ENCODE measurements at places on chromosomes 16 and 17. TPM values are rescaled to one million over a fixed set of nuclear protein-coding genes. Genes with fewer than 3 reads are reported as not detected.

GRCh38 chr17:30210901-30211300, 24.6 kb downstream of the SLC6A4 start:
- no peak overlapping the region for H3K4me3 ChIP-seq
- H3K27me3 ChIP-seq, result no peaks in the 10 kb centered on the region
- no peak overlapping the region for H3K27ac ChIP-seq
- H3K4me1 ChIP-seq, result no peaks in the 10 kb centered on the region
- DNase-seq, result peak; percentile 24
- H3K36me3 ChIP-seq, result no peaks in the 10 kb centered on the region

DNA sequence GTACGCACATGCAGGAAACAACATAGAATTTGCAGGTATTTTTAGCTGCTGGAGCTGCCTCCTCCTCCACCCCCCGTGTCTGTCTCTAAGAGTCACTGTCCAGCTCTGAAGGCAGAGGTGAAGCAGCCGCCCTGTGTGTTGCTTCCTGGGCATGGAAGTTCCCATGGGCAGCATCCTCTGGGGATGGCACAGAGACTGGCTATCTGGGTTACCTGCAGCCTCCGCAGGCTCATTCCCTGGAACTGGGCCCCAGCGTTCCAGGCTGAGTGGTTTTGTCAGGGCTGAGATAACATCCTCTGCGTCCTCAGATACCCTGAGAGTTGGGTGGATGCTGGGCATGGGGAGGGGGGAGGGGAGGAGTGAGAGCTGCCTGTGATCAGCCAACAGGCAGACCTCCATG, 41.5 kb upstream of the MRTFB start:
- H3K4me1 ChIP-seq, result no peaks in the 10 kb centered on the region
- H3K27me3 ChIP-seq, result no peaks in the 10 kb centered on the region
- no peak overlapping the region for H3K4me3 ChIP-seq
- no peak overlapping the region for H3K27ac ChIP-seq
- no peaks in the 10 kb centered on the region for H3K36me3 ChIP-seq
- DNase-seq, result no peak

DNA sequence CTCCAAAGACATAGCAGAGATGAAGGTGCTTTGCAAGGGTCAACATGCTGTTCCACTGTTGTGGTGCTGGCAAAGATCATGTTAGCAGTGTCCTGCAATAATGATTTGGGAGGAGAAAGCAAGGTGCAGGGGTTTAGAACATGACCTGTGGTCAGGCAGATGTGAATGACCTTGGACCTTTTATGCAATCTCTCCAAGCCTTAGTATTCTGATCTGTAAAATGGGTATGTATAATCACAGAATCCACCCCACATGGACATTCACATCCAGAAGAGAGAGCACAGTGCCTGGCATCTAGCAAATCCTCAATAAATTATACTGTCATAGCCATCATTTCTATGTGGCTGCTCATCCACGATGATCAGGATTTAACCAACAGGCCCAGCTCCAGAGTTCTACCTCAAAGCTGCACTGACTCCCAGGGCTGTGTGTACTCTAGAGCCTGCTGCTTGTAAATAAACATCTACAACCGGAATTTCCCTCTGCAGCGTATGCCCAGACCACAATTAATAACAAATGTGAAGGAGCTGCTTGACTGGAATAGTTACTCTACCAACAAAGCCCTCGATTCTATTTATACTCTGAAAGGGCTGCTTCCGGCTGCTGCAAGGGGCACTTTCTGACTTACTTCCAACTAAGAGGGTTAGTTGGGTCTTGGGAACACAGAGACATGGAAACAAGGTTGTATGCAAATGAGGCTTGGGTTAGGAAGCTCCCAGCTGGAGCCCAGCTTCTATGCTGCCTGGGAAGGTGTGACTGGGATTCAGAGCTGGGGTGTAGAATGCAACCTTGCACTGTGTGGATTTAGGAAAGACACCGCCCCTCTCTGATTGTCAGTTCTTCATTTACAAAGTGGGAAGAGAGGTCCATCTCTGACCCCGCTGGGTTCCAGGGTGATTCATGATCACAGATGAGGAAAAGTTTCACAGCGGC, 265.2 kb downstream of the XYLT1 start:
- no peak overlapping the region for H3K27ac ChIP-seq
- H3K27me3 ChIP-seq, result no peaks in the 10 kb centered on the region
- DNase-seq, result peak; percentile 48

DNA sequence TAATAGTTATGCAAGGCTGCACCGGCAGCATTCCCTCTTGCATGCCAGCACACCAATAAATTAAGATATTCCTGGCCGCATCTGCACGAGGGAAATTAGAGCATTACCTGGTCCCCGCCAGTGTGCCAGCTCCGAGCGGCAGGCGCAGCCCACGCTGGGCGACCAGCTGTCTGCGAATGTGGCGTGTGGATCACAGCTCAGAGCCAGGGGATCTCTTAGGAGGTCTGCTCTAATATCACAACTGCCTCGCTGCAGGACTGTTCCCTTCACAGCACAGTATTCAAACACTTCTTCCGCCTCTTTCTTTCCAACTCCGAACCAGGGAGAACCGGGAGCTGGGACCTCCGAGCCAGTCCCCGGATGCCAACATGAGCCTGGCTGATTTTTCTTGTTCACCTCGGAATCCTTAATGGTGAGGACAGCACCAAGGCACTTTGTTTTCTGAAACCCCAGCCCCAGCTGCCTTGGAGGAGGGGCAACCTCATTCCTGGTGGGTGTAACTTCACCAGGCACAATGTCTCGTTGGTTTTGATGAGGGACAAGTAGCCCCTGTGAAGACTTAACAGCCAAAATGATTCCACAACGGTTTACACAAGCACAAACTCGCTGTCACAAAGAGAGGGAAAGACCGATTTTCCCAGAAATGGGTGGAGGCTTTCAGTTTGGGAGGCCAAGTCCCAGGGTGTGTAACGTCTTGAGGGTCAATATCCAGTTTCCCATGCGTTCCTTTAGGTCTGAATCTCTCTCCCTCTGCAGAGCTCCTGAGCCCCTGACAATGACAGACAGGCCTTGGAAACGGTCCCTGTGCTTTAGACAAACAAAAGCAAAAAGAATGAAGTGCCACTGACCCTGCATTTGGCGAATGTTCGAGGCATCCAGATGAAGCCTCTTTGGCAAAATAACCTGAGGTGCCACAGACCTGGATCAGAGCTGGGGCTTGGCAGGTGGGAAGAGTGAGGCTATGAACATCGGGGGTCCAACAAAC, 213.2 kb downstream of the C16orf78 start:
- H3K4me1 ChIP-seq, result peaks cover 6% of the 10 kb centered on the region
- H3K27ac ChIP-seq, result no peak overlapping the region
- H3K27me3 ChIP-seq, result no peaks in the 10 kb centered on the region
- no peak for DNase-seq
- no peaks in the 10 kb centered on the region for H3K36me3 ChIP-seq

- H3K27ac ChIP-seq, result no peak overlapping the region
- H3K36me3 ChIP-seq, result peaks cover 20% of the 10 kb centered on the region
- H3K27me3 ChIP-seq, result no peaks in the 10 kb centered on the region
- no peak for DNase-seq
- no peaks in the 10 kb centered on the region for H3K4me1 ChIP-seq
Measured at GRCh38 chr16:88649195-88649923, 1.5 kb downstream of the CYBA start.

- peaks cover 2% of the 10 kb centered on the region for H3K4me1 ChIP-seq
- no peak overlapping the region for H3K4me3 ChIP-seq
- no peak overlapping the region for H3K27ac ChIP-seq
- no peaks in the 10 kb centered on the region for H3K36me3 ChIP-seq
- no peak for DNase-seq
Measured at GRCh38 chr17:43787728-43788127, 7.5 kb downstream of the CFAP97D1 start.

DNA sequence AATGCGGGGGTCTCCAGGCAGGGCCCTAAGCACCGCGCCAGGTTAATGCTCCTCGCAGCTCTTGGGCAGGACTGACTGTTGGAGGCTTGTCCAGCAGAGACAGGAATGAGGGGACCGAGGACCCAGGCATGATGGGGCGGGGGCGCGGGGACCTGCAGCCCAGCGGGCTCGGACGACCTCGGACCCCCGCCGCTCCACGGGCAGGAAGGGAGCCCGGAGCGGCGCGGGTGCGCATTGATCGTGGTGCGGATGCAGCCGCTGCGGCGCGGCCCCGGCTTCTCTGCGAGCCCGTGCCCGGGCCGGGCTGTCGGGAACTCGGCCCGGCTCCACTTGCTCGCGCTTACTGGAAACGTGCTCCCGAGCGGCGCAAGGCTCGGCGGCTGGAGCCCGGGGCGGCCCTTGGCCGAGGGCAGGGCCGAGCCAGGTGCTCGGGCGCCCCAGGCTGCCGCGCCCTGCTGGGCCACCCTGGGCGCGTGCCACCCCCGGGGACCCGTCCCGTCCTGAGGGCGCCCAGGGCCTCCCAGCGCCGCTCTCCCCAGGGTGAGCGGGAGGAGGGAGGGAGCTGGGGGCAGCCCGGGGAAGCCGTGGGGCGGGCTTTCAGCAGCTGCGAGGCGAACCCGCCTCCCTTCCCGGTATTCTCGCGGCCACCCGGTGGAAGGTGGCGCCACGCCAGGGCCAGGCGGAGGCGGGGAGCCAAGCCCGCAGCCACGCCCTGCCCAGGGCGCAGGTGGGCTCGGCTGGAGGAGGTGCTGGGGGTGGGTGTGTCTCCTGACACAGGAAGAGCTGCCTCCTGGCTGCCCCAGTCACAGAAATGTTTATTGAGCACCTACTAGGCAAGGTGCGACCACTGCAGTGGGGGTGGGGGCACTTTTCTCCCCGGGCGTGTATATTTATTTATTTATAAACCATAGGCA, 45.9 kb downstream of the SOCS3 start:
- peak; percentile 97 for DNase-seq
- no peaks in the 10 kb centered on the region for H3K27me3 ChIP-seq
- no peak overlapping the region for H3K27ac ChIP-seq
- peak overlapping the region; percentile 79 for H3K4me3 ChIP-seq
- peaks cover 3% of the 10 kb centered on the region for H3K4me1 ChIP-seq
- no peaks in the 10 kb centered on the region for H3K36me3 ChIP-seq

DNA sequence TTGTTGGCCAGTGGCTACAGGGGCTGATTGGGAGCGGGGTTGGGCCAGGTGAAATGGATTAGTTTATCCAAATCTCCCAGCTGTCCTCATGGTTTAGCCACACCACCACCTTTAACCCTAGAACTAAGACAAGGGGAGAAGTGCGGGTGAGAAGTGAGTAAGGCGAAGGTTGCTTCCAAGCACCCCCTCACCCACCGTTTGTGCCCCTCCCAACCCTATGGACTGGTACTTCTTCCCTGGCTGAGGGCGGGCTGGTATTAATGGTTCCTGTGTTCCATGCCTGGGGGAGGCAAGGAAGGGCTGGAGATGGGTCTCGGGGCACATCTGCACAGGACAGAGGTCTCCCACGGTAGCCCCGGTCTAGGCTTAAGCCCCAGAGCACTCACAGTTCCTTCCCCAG, 25.1 kb downstream of the NT5M start:
- no peak for DNase-seq
- H3K4me3 ChIP-seq, result no peak overlapping the region
- H3K27ac ChIP-seq, result no peak overlapping the region
- no peaks in the 10 kb centered on the region for H3K27me3 ChIP-seq

GRCh38 chr16:8120001-8120400, 470.3 kb downstream of the TMEM114 start:
- DNase-seq, result no peak
- H3K4me3 ChIP-seq, result no peak overlapping the region
- H3K27me3 ChIP-seq, result no peaks in the 10 kb centered on the region
- no peaks in the 10 kb centered on the region for H3K36me3 ChIP-seq
- H3K4me1 ChIP-seq, result no peaks in the 10 kb centered on the region
- no peak overlapping the region for H3K27ac ChIP-seq

DNA sequence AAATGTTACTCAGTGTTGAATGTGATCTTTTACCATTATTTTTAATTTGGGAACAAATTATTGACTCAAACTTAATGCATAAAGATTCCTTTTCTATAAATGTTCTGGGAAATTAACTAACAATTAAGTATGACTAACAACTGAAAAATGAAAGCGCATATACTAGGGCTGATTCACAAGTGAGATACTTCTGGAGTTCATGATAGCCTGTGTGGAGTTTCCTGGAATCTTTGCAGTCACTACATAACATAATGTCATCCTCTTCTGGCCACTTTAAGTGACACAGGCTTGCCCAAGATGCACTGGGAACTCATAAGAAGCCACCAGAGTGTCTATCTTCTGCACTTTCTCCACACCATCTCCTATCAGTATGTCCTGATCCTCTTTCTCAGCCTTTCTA, 450.3 kb upstream of the CDH11 start:
- no peaks in the 10 kb centered on the region for H3K4me1 ChIP-seq
- H3K4me3 ChIP-seq, result no peak overlapping the region
- no peak for DNase-seq
- H3K27ac ChIP-seq, result no peak overlapping the region
- H3K36me3 ChIP-seq, result no peaks in the 10 kb centered on the region

NKIRAS2 gene
- total RNA-seq, result 37.1 TPM

AOC3 gene
- total RNA-seq, result 2.6 TPM

GRCh38 chr16:305916-306626, 23.1 kb downstream of the PDIA2 start:
- H3K36me3 ChIP-seq, result peaks cover 51% of the 10 kb centered on the region
- no peaks in the 10 kb centered on the region for H3K4me1 ChIP-seq
- no peak overlapping the region for H3K27ac ChIP-seq
- H3K27me3 ChIP-seq, result no peaks in the 10 kb centered on the region

GRCh38 chr16:68636818-68637217, 8.3 kb upstream of the CDH3 start:
- no peak overlapping the region for H3K27ac ChIP-seq
- DNase-seq, result no peak
- H3K4me3 ChIP-seq, result no peak overlapping the region
- no peaks in the 10 kb centered on the region for H3K4me1 ChIP-seq
- no peaks in the 10 kb centered on the region for H3K36me3 ChIP-seq

- no peak for DNase-seq
- no peak overlapping the region for H3K27ac ChIP-seq
- H3K4me3 ChIP-seq, result no peak overlapping the region
Measured at GRCh38 chr17:81524039-81524864, 3.9 kb upstream of the FSCN2 start.

- no peaks in the 10 kb centered on the region for H3K4me1 ChIP-seq
- no peak for DNase-seq
- H3K27me3 ChIP-seq, result no peaks in the 10 kb centered on the region
Measured at GRCh38 chr16:27303256-27304100, 10.3 kb upstream of the IL4R start.

DNA sequence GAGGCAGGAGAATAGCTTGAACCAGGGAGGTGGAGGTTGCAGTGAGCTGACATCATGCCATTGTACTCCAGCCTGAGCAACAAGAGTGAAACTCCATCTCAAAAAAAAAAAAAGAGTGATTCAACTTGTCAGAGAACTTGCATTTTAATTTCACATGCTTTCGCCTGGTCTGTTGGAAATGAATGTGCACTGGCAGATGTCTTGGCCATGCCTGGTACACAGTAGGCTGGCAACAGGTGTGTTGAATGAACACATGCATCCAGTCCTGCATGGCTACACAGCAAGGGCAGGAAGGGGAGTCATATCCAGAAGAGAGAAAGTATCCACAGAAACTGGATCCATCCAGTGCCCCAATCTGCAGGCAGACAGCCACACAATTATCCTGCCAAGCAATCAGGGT, 11.5 kb downstream of the COG4 start:
- no peaks in the 10 kb centered on the region for H3K27me3 ChIP-seq
- no peak overlapping the region for H3K27ac ChIP-seq
- H3K4me1 ChIP-seq, result no peaks in the 10 kb centered on the region
- peaks cover 73% of the 10 kb centered on the region for H3K36me3 ChIP-seq

SECTM1 gene
- 0.28 TPM for total RNA-seq

Measured in H9 (cell line).